ENCODE measurements at places on chromosomes 2 and 18.

GRCh38 chr2:60252581-60253150, 300.8 kb downstream of the BCL11A start:
- no peak for DNase-seq

GRCh38 chr2:38666556-38666910, 619 bp downstream of the GALM start:
- DNase-seq: no peak

DNA sequence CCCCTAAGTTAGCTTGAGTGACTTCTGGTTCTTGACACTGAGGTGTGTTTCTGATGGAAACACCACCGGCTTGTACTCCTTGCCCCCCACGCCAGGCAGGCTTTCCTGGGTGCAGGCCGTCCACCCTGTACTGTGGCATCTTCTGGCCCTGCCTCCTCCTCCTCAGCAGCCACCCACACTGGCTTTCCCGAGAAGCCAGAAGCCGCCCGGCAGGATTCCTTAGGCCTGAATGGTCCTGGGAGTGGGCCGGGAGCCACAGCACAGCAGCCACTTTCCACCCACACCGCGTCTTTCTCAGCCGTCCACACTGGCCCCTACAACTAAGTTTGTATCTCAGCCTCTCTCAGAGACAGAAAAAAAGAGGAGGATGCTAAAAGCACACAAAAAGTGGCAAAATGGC, 2.1 kb upstream of the HSBP1L1 start:
- DNase-seq: no peak

GRCh38 chr2:69565431-69565839, 78.1 kb downstream of the AAK1 start:
- DNase-seq: peak; percentile 52

GRCh38 chr2:226378753-226379705, 420.6 kb downstream of the IRS1 start:
- DNase-seq: no peak

- DNase-seq: no peak
Observed at GRCh38 chr18:62659698-62660097, 55.6 kb upstream of the PHLPP1 start.

DNA sequence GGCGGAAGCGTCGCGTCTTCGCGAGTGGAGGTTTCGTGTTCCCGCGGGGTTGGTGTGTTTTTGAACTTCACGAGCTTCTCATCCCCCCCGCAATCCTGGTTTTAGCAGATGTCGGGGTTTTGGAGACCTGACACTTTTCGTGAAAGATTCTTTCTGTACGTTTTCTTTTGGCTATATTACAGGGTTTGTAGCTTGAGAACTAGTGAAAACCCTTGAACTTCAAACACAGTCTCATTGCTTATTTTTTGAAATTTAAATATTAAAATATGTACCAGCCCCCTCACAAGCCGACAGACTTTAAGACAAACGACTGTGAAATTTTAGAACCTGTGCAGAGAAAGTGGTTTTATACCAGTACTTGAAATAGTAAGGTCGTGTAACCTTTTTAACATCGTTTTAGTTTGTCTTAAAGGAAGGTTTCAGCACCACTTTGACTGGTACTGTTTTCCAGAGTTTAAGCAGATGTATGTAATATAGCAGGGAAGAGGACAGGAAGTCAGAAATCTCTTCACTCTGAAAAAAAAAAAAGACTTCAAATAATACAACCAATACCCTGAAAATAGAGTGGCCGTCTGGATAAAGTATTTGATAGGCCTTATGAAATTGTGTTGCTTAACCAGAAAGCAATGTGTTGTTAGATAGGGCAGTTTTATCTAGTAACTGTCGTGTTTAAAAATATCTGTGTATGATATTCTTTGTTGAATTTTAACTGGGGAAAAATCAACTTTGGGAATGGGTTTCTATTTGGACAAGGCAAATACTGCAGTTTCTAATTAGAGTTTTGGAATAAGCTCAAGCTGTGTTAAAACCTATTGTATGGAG, 1.4 kb downstream of the SPATS2L start:
- no peak for DNase-seq

DNA sequence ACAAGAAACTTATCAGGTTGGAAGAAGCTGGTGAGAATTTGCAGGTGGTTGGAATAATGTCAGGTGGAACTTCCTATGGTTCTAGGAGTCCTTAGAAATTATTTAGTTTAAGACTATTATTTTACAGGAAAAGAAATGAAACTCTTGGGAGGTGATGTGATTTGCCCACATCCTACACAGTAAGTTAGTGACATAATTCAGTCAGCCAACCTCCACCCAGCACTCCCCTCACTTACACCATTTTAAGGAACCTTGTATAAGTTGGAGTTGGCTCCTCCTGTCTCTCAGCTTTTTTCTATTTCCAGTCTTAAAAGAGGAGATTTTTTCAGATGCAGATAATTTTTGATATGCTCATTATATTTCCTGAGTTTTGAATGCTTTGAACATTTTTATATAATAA, 86.4 kb downstream of the SKA1 start:
- DNase-seq: no peak

GRCh38 chr2:219254590-219255201, 978 bp upstream of the TUBA4A start:
- peak; percentile 57 for DNase-seq

GRCh38 chr2:62817348-62817747, 111.8 kb downstream of the EHBP1 start:
- no peak for DNase-seq

DNA sequence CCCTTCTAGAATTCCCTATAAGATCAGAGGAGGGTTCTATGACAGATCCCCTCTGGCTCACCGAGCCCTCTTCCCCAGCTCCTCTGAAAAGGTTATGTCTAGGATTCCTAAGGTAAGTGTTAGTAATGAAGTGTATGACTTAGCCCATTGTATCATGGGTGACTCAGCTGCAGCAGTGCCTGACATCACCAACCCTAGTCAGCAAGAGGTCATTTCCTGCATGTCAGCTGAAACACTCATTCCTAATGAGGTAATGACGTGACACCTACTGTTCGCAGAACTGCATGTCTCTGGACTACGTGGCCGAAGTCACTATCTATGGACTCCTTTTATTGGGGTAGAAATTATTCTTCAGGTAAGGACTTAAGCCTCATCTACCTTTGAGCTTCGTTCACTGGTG, 196.1 kb upstream of the MYT1L start:
- DNase-seq: no peak

DNA sequence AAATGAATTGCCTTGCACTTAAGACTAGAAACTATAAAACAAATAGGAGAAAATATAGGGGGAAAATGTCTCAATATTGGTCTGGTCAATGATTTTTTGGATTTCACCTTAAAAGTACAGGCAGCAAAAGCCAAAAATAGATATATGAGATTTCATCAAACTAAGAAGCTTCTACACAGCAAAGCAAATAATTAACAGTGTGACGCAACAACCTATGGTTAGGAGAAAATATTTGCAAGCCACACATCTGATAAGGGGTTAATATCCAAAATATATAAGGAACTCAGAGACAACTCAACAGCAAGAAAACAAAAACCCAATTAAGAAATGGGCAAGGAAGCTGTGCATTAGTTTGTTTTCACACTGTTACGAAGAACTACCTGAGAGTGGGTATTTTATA, 89.1 kb downstream of the MAIP1 start:
- no peak for DNase-seq

Data from CD4-positive, alpha-beta T cell treated with Interferon gamma for 1 hour (primary cell).